ENCODE measurements at places on chromosomes 1 and 21.

DNA sequence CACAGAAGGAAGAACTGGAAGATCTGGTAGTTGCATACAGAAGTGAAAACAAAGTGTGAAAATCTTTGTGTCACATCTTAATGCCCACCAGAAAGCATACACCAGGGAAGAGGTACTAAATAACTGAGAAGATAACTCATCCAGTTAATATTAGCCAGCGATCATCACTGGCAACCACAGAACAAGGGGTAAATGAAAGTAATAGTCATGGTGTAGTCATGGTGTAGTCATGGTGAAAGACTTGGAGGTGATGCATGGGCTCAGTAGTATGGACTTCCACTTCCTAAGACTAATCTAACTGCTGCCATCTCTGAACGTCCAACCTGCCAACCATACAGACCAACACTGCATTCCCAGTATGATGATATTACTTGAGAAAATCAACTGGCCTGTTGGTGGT is 481.2 kb upstream of the NR5A2 start:
- peak; percentile 5 for DNase-seq

DNA sequence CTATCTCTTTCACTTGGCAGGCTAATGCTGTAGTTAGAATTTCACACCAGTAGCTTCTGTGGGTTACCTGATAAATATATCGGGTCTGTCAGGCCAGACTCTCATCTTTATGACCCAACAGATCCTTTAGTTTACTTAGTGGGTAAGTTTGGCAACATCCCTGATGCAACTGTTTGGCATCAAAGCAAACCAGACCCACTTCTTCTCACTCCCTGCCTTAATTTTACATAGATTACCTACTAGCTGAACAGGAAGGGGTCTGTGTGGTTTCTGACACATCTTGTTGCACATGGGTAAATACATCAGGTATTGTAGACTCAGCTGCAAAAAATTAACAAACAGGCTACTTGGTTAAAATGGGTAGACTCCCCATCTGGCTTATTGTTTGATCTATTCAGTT is 3.2 kb upstream of the GUK1 start:
- no peak for DNase-seq

- DNase-seq: no peak
Observed at GRCh38 chr1:59165353-59165752, 131.5 kb upstream of the FGGY start.

DNA sequence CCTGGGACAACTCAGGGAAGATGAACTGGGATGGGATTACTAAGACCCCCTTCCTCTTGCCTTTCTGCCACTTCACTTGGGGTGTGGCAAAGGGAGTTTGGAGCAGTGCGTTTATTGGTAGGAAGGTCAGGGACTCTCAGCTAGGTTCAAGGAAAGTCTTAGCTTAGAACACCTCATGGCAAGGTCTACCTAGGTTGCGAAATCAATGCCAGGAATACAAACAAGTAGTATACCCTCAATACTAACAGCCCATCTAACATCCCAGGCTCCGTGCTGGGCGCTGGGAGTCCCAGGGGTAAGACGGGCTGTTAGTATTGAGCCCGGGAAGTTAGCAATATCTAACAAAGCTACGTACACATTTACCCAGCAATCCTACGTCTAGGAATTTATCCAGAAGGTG is 4.7 kb downstream of the ATP2B4 start:
- DNase-seq: no peak

DNA sequence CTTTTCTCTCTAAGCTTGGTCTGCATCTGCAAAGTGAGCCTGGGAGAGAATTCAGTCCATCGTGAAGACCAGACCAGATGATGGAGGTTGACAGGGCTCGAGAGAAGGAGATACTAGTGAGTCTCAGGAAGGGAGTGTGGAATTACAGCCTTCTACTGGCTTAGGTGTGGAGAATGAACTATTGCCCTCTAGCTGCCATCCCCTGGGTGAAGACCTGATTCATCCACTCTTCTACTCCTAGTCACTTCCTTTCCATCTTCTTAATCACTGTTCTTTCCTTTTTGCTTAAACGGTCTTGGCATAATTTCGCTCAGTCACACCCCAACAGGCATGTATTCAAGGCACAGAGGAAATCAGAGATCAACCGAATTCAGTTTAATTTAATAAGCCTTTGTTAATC is 34.0 kb upstream of the HSD17B7 start:
- no peak for DNase-seq

GRCh38 chr1:206935491-206936067 is 10.7 kb downstream of the PIGR start:
- peak; percentile 83 for DNase-seq
